ENCODE measurements at places on chromosomes 3 and 15. TPM values are rescaled to one million over a fixed set of nuclear protein-coding genes. Genes with fewer than 3 reads are reported as not detected.

DNA sequence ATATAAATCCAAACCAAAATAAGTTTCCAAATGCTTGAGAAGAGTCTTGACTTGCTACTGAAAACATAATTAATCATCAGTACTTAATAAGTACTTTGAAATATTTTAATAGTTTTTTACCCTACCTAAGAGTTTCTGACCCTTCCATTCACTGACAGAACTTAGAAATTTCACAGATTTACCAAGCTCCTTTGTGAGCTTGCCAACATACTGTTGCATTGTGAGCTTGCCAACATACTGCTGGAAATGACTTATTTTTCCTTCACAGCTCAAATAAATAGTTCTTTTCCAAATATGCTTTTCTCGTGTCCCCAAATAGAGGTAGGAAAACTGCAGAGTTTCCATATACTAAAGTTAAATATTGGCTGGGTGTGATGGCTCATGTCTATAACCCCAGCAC, 9.6 kb upstream of the AADAC start:
- no peak overlapping the region for H3K4me3 ChIP-seq
- H3K36me3 ChIP-seq = peaks cover 16% of the 10 kb centered on the region
- H3K27ac ChIP-seq = no peak overlapping the region
- no peaks in the 10 kb centered on the region for H3K4me1 ChIP-seq
- DNase-seq = no peak
- peaks cover 6% of the 10 kb centered on the region for H3K27me3 ChIP-seq

DNA sequence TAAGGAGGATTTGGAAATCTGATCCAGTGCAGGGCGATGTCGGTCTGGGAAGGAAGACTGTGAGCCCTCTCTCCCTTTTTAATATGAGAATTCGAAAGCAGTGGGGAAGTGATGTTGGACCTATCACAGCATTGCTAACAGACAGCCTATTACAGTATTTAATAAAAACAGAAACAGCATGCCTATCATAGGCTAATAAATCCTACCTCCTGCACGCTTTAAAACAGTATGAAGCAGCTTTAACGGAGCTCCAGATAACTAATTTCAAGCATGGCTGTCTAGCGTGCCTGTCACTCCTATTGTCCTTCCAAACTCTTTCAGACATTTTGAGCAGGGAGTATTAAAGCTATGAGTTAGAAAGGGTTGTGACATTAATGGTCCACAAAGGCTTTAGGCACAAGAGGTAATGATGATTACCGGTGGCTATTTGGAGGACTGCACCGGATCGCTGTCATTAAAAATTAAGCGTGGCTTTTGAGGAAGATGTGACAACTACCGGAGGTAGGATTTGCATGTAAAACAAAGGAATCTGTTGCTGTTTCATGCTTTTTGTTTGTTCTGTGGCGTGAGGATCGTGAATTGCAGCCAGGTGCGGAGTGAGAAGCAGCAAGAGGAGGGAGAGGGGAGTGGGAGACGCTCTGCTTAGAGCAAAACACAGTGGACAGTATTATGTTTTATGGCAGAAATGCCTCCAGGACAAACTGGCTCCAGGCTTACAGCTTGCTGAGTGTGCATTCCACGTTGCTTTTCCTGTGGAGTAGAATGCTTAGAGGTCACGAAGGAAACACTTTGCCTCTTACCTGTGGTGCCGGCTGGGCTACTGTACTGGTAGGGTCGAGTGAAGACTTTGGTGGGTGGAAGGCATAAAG, at the start of gene KCNMB2:
Gene KCNMB2, plus strand, starts transcription at position 226 of the 869 bp plus-strand sequence.
- DNase-seq = no peak
- peaks cover under 1% of the 10 kb centered on the region for H3K27me3 ChIP-seq
- peaks cover 8% of the 10 kb centered on the region for H3K4me1 ChIP-seq
- no peaks in the 10 kb centered on the region for H3K36me3 ChIP-seq

Gene STAG1
- 30.0 TPM for total RNA-seq

Gene ILDR1
- total RNA-seq = not detected

Gene FRMD5
- 0.54 TPM for total RNA-seq

All from endothelial cell (in vitro differentiated cells).